Naive thymus-derived CD8-positive, alpha-beta T cell (primary cell): ENCODE measurements at places on chromosomes 13 and 19. TPM values are rescaled to one million over a fixed set of nuclear protein-coding genes. Genes with fewer than 3 reads are reported as not detected.

The FFAR1 gene
- not detected for polyA plus RNA-seq

The FPR3 gene
- not detected for polyA plus RNA-seq

The DACH1 gene
- not detected for polyA plus RNA-seq

The OCEL1 gene
- polyA plus RNA-seq: 52.4 TPM

GRCh38 chr13:35552172-35552844 is 75.8 kb upstream of the MAB21L1 start:
- no peak for DNase-seq

DNA sequence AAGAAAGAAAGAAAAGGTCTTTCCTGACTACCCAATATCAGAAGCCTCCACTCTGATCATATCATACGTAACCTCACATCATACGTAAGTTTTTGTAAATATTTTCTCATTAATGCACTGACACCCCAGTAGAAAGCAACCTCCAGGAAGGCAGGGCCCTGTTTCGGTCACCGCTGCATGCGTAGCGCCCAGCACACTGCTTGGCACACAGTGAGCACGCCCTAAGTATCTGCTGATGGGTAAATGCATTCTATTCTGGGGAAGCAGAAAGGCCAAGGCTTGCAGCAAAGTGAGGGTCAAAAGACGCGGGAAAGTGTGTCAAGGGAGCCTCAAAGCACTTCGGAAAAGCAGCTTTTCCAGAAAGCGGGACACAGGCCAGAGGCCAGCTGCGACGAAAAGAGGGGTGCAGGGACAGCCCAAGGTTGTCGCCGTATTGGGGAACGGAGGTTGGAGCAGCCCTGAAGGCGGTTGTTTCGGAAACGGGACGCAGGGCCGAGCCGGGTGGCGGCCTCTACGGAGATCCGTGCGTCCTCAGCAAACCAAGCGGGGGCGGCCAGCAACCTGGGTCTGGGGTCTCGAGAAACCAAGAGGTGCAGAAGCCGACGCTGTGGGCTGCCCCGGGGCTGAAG is 463 bp downstream of the SUGP1 start:
- DNase-seq: no peak

- no peak for DNase-seq
These were observed 41.8 kb downstream of the TPT1 start for GRCh38 chr13:45299194-45299593.
